ENCODE measurements at places on chromosomes 7 and 10.

GRCh38 chr7:80967917-80968297 is 49.1 kb upstream of the SEMA3C start:
- no peak for DNase-seq

- no peak for DNase-seq
Observed at GRCh38 chr7:53466371-53466770, 430.9 kb downstream of the POM121L12 start.

DNA sequence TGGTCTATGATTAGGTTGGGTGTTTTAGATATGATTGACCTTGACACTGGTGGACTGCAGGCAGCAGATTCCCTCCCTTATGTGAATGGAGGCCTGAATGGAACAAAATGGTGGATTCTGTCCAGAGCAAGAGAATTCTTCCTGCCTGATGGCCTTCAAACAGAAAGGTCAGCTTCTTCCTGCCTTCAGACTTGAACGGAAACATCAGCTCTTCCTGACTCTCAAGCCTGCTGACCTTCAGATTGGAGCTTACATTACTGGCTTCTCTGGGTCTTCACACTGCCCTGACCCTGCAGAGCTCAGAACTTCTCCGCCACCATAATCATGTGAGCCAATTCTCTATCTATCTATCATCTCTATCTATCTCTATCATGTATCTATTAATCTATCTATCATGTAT is 111.6 kb downstream of the RAMP3 start:
- no peak for DNase-seq

GRCh38 chr7:47737601-47738000 is 155.7 kb upstream of the TNS3 start:
- DNase-seq, result no peak

DNA sequence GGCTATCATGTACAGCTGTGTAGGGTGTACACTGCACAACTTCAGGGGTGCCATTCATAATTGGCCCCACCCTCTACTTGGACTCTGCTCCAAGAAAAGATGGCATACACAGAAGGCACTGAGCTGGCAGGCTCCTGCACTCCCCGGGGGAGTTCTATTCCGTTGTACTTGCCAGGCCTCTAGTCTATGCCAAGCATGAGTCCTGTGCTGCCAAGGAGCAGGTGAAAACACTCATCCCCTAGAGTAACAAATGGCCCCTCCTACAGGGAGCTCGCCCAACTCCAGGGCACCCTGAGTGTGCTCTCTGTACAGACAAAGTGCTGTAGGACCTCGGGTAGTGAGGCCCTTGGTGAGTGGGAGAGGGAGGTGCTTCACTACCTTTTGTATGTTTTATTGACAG is 127.2 kb downstream of the SLIT1 start:
- no peak for DNase-seq

GRCh38 chr7:157299613-157300368 is 37.0 kb upstream of the DNAJB6 start:
- no peak for DNase-seq

- DNase-seq, result no peak
Observed at GRCh38 chr10:35783305-35783838, 141.3 kb upstream of the FZD8 start.

DNA sequence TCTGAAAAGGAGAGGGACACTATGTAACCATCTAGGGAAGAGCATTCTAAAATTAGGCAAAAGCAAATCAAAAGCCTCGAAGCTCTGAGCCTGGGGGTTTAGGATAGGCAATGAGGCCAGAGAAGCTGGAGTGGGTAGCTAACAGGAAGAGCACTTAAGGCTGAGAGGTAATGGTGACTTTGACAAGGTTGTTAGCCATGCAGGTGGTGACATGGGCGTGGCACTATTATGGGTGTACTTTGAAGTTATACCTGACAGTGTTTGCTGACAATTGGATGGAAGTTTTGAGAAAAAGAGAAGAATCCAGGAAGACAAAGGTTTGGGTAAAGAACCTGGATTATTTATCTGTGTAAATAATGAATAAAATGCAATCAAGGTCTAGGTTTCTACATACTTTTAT is 383.0 kb upstream of the SEMA3C start:
- no peak for DNase-seq

GRCh38 chr10:103838862-103839518 is 16.4 kb downstream of the SH3PXD2A start:
- DNase-seq, result no peak

- no peak for DNase-seq
Observed at GRCh38 chr10:84938117-84938905, 609.9 kb downstream of the CCSER2 start.

DNA sequence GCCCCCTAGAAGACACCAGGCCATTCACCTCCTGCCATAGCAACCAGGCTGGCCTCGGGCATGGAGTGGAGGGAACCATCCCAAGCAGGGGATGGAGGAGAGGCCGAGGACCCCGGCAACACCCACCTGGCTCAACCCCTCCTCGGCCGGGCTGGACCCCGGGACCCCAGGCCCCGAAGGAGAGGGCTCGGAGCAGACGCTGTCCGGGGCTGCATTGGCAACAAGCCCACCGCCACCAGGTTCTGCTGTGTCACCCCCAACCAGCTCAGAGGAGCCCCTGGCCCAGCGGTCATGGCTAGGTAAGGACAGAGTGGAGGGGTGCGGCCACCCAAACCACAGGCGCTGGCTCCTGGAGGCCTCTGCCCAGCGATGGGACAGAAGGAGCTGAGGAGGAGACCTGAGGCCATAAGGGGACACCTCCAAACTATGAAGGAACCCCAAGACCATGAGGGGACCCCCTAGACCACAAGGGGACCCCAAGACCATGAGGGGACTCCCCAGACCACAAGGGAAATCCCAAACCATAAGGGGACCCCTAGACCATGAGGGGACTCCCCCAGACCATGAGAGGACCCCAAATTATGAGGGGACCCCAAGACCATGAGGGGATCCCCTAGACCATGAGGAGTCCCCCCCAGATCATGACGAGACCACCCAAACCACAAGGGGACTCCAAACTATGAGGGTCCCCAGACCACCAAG is 74.7 kb upstream of the PDGFA start:
- DNase-seq, result no peak

GRCh38 chr10:76070916-76071315 is 639.5 kb downstream of the LRMDA start:
- no peak for DNase-seq

DNA sequence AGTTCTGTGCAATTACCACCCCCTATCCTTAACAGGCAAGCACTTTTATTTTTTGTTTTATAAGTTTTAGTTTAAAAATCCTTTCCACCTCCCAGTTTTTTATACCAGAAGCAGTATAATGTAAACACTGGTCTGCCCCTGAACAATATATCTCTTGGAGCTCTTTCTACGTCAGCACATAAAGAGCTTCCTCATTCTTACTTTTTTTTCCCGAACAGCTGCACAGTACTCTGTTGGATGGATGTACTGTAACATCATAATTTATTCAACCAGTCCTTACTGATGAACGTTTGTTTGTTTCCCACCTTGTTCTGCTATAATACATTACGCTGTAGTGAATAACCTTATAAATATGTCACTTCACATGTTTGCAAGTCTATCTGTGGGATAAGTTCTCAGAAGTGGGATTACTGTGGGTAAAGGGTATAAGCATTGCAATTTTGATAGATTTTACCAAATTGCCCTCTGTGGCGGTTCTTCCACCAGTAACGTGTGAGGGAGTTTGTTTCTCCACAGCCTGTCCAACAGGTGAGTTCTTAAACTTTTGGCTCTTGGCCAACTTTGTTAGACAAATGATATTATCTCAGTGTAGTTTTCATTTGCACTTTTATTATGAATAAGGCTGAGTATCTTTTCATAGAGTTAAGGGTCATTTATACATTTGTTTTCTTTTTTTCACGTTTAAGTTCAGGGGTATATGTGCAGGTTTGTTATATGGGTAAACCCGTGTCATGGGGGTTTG is 32.8 kb downstream of the ADRA2A start:
- DNase-seq, result no peak

DNA sequence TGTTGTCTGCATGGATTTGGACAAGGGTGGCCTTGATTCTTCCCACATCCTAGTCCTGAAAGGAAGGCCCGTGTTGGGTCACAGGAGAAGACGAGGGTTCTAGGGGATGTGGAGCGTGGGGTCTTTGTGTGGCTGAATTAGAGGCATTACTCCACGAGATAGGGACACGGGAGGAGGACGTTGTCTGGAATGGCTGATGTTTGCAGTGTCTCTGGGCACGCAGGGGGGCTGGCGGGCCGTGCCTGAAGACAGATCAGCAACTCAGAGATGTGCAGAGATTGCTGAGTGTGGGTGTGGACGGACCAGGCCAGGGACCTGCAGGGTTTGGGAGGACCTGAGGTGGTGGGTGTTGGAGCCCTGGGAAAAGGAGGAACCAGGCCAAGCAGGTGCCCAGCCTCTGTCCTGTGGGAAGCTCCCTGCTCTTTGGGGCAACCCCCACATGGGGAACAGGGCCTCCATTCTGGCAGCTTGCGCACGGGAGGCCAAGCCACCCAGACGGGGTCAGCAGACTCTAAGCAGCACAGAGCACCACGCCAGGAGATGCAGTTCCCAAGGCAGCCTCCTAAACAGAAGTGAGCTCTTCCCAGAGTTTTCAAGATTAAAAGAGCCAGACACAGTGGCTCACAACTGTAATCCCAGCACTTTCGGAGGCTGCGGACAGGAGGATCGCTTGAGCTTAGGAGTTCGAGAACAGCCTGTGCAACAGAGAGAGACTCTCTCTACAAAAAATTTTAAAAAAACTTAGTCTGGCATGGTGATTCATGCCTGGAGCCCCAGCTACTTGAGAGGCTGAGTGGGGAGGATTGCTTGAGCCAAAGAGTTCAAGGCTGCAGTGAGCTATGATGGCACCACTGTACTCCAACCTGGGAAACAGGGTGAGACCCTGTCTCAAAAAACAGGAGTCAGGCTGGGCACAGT is 71.0 kb upstream of the GTF2I start:
- no peak for DNase-seq

GRCh38 chr7:40544221-40544723 is 409.5 kb downstream of the SUGCT start:
- no peak for DNase-seq

- no peak for DNase-seq
Observed at GRCh38 chr10:51729822-51730555, 30.6 kb upstream of the CSTF2T start.

DNA sequence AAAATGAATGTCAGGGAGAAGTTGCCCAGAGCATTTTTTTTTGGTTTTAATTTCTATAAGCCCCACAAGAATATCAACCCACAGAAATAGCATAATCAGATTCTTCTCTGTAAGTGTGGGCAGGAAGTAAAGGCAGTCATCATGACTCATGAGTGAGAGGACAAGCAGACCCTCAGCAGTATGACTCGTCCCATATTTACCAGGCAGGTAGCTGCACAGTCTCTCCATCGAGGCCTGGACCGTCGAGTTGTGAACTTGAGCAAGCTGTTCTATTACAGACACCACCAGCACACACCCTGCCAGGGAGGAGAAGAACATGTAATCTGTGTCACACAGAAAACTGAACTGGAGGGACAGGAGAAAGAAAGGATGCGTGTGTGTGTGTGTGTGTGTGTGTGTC is 37.8 kb downstream of the AOAH start:
- DNase-seq, result no peak

DNA sequence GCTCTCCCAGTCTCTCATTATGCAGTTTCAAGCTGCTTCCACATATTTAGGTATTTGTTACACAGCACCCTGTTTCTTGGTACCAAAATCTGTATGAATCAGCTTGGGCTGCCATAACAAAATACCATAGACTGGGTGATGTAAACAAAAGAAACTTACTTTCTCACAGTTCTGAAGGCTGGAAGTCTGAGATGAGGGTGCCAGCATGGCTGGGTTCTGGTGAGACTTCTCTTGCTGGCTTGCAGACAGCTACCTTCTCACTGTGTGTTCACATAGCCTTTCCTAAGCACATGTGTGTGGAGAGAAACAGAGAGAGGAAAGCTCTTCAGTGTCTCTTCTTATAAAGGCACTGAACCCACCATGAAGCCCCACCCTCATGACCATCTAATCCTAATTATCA is 15.7 kb upstream of the CBLL1 start:
- no peak for DNase-seq

GRCh38 chr7:41298409-41298808 is 404.5 kb downstream of the INHBA start:
- no peak for DNase-seq

GRCh38 chr7:47326220-47326619 is 255.7 kb downstream of the TNS3 start:
- DNase-seq, result no peak

- DNase-seq, result no peak
Observed at GRCh38 chr10:103663802-103664201, 170.3 kb downstream of the NEURL1 start.

DNA sequence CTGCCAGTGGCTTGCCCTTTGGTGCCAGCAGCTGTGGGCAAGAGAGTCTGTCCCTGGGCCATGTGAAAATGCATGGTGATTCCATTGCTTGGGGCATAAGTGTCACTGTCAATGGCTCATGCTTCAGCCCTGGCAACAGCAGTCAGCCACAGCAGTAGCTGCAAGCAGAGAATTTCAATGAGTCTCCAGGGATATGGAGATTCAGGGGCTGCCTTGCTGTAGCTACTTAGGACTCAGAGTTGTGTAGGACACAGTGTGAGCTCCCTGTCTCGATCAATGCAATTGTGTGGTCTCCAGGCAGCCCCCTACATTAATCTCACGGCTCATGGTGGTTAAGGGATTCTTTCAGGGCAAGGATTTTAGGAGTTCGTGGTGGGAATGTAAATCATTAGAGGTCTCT is 126.3 kb upstream of the STARD3NL start:
- DNase-seq, result no peak

GRCh38 chr10:130430291-130430690 is 294.1 kb downstream of the GLRX3 start:
- no peak for DNase-seq

DNA sequence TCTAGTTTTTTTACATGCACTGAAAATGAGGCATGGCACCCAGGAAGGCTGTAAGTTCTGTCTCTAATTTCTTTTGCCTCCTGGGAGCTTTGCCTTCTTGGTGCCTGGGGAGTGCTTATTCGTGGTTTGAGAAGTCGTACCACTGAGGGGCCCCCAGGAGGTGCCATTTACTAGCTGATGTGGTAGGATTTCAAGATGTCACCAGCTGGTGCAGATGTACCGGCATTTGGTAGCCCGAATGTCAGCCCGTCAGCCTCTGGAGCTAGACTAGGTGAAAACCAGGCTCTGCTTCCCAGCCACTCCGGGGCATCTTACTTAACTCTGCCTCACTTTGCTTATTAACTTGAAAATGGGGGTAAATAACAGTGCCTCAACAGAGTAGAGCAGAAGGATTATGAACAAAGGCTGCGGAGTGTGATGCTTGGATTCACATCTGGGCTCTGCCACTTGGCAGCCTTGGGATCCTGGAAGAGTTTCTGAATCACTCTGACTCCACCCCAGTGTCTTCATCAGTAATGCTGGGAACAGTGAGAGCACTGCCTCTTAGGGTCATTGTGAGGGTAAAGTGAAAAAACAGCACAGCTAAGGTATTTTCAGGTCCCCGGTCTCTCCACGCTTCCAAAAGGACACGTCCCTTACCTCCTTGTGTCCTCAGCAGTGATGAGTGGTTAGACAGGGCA is 31.4 kb upstream of the BTBD16 start:
- DNase-seq, result no peak

DNA sequence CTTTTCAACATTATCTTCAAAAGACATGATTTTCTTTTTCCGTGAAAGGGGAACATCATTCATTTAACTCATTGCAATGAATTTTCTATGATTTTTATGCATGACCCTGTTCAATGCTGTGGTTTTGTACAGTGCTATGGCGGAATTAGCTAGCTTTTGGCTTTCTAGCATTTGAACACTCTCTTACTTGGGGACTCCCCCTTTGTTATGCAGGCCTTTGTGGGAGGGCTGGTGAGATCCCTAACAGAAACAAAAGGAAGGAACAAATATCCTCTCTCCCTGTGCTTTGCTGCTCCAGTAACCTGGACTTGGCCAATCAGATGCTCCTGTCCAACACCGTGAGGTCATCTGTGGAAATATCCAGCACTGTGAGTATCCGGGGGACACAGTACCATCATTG is 353.4 kb upstream of the FZD8 start:
- DNase-seq, result no peak

Data from cortex of kidney (tissue), 1 donor.